Jurkat, Clone E6-1 (cell line): ENCODE measurements at places on chromosomes 4 and X.

GRCh38 chr4:101818362-101818761, 27.8 kb downstream of the BANK1 start:
- DNase-seq = no peak

- no peak for DNase-seq
Observed at GRCh38 chrX:48940404-48940955, 16.9 kb downstream of the OTUD5 start.

- no peak for DNase-seq
Observed at GRCh38 chr4:87738483-87738882, 60.9 kb upstream of the IBSP start.

GRCh38 chrX:40749681-40750494, 14.5 kb upstream of the MED14 start:
- DNase-seq = no peak

- DNase-seq = no peak
Observed at GRCh38 chr4:183571350-183571941, 66.6 kb downstream of the ING2 start.

DNA sequence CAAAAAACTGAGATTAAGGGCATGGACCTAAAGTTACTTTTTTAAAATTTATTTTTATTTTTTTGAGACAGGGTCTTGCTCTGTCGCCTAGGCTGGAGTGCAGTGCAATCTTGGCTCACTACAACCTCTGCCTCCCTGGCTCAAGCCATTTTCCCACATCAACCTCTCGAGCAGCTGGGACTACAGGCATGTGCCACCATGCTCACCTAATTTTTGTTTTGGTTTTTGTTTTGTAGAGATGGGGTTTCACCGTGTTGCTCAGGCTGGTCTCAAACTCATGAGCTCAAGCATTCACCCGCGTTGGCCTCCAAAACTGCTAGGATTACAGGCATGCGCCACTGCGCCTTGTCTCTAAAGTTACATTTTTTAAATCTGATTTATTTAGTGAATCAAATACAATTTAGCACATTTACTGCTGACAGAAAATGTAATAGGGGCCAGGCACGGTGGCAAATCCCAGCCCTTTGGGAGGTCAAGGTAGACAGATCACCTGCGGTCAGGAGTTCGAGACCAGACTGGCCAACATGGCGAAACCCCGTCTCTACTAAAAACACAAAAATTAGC, 38.3 kb downstream of the GUCY1A1 start:
- DNase-seq = no peak

DNA sequence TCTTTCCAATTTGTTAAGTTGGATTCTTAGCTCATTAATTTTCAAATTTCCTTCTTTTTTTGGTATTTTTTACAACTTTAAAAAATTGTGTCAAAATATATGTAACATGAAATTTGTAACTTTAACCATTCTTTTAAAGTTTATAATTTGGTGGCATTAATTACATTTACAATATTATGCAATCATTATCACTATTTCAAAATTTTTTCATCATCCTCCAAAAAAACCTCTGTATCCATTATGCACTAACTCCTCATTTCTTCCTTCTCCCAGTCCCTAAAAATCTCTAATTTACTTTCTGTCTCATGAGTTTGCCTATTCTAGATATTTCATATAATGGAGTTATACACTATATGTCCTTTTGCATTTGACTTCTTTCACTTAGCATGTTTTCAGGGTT, 4.7 kb upstream of the FAM47E start:
- DNase-seq = no peak

DNA sequence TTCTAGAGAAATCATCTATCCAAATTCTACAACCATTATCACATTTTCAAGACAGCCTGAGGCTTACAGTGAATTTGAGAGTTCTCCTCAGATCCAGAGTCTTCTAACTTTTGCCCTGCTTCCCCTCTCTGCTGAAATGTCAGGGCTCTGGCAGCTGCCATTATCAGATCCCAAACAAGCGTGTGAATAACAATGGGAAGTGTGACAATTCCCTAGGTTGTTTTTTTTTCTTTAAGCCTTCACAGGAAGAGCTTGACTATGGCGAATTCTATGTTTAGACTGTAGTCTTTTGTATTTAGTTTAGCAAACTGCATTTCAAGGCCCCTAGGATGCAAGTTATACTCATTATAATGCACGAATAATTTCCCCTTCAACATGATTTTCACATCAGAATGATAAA, 61.3 kb upstream of the KDR start:
- DNase-seq = no peak

DNA sequence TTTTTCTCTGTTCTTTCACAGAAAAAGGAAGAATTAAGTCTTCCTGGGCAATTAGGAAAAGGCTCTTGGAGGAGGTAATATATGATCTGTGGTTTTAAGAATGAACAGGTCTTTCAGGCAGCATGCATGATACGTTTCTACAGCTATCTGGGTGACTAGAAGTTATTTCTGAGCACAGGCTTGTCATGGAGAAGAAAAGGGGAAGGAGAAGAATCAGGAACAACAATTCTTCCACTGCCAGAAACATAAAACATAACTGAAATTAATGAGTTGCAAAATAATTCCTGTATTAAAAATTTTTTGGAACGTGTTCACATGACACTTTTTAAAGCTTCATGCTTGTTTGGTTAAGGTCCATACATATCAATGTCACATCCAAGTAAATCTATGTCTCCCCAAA, 17.7 kb upstream of the STIM2 start:
- no peak for DNase-seq

GRCh38 chr4:2500547-2500946, 31.6 kb downstream of the RNF4 start:
- DNase-seq = no peak

DNA sequence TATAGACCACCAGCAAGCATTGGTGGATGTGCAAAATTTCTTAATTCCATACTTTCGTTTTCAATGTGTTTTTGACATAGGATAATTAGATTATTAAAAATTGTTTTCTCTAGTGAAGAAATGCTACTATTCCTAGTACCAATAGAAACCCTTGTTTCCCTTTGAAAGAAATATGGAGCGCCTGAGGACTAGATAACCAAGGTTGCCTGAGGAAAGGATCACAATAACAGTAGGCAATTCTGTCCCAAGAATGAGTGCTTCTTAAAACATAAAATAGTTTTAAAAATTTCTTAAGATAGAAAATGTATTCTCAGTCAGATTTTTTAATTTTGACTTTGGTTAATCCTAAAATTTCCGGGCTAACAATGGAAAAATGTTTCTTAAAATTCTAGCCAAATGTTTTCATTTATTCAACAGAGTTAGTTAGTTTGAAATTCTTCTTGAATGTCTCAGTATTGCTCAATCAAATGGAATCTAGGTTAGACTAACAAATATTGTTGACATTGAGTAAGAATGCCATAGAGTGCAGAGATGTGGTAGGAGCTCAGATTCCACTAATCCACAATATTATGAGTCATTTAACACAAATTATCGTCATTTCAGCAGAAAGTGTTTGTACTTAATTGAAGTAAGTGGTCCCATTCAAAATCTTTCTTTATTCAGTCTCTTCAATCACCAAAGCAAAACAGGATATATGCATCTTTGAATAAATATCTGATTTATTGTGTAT, 666.0 kb downstream of the GRID2 start:
- DNase-seq = no peak

- DNase-seq = no peak
Observed at GRCh38 chr4:101136373-101137370, 210.7 kb downstream of the PPP3CA start.

- DNase-seq = no peak
Observed at GRCh38 chrX:78168065-78168464, 28.6 kb upstream of the TAF9B start.

DNA sequence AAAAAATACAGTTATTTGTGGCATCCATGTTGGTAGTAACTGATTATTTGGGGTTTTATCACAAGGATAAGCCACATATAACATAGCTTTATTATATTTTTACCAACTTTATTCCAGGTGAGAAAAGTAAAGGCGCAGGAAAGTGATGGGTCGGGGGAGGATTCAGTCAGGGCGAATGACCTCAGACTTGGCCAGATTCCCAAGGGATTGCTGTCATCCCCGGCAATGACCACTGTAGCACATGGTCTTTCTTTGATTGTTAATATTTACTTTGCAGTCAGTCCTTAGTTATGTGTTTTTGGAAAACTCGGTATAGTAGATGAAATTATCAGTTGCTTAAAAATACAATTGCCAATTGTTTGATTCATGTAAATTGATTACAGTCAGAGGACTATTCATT, 17.6 kb downstream of the GRIA3 start:
- DNase-seq = no peak

GRCh38 chr4:72286185-72286584, 254.4 kb downstream of the NPFFR2 start:
- DNase-seq = no peak

DNA sequence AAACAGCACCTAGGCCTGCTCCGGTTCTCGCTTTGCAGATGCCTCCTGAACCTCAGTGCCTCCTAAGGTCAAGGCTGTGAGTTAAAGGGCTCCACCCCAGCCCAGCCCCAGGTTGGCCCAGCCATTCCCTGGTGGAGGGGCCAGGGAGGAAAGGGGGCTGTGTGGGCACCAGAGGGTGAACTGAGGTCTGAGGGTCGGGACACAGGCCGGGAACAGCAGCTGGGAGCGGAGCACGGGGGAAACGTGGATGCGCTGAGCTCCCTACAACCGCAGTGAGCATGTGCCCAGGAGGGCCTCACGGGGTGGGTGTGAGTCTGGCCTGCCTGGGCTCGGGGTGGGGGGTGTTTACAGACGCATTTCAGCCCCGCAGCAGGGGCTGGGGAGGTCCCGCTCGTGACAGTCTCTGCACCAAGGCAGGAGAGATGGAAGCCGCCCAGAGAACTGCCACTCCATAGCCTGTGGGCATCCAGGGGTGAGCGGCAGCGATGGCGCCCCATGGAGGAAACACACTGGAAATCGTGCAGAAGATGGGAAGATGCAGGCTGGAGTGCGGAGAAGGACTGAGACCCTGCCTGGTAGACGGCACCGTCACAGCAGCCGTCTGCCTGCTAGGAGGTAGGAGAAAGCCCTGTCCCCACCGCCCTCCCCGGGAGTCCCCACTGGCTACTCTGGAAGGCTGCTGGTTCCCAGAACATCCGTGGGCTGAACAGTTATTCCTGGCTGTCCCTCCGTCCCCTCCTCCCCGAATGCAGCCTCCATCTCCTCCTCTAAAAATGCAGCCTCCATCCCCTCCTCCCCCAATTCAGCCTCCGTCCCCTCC, 9.9 kb upstream of the SLC25A6 start:
- DNase-seq = no peak

GRCh38 chr4:133147286-133147821, 1.7 kb upstream of the PCDH10 start:
- DNase-seq = no peak

DNA sequence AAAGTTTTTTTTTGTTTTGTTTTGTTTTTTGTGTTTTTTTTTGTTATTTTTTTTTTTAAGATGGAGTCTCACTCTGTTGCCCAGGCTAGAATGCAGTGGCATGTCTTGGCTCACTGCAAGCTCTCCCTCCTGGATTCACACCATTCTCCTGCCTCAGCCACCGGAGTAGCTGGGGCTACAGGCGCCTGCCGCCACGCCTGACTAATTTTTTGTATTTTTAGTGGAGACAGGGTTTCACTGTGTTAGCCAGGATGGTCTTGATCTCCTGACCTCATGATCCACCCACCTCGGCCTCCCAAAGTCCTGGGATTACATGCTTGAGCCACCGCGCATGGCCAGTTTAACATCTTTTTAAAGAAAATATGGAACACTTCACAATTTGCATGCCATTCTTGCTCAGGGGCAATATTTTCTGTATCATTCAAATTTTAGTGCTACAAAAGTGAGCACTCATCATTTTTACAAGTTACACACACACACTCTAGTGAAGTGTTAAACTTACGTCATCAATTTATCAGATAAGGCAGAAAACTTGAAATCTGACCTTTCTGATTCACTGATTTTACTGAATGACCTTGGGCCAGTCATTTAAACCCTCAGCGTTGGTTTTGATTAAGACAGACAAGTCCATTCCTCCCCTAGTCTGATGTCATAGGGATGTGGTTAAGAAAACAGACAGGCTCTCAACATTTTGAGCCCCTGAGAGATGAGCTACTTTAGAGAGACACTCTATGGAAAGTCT, 61.2 kb downstream of the TRIM2 start:
- DNase-seq = no peak

- DNase-seq = no peak
Observed at GRCh38 chr4:57371671-57372070, 261.5 kb upstream of the IGFBP7 start.

- DNase-seq = no peak
Observed at GRCh38 chrX:141201962-141202361, 25.0 kb upstream of the LDOC1 start.

DNA sequence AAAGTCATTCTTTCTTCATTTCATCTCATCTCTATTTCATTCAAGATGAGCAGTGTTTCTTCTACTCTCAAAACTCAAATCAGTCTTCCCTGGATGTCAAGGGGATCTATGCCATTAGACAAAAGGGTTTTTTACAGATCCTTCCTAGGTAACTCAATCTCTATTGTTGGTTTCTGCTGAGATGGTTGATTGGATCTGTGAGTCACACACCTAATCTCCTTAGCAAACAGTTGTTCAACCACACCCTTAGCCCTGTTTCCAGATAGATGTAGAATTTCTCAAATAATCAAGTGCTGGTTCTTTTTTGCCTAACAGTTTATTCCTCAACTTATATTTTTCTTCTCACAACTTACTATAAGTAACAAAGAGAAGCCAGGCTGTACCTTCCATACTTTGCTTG, 200.5 kb downstream of the KDR start:
- no peak for DNase-seq

DNA sequence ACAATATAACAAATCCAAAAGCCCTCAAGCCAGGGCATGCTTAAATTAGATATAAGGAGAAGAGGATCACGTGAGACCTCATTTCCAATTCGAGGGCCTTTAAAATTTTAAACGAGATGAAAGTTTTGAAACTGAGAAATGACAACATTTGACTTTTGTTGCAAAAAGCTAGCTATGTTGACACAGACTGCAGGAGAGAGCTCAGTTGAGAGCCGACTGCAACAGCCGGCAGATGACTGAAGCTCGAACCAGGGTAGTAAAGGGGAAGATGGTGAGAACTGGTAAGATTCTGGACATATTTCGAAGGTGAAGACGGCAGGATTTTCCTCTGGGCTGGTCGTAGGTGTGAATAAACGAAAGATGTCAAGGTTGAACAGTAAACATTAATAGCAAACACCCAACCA, 773 bp downstream of the PRMT9 start:
- DNase-seq = no peak

DNA sequence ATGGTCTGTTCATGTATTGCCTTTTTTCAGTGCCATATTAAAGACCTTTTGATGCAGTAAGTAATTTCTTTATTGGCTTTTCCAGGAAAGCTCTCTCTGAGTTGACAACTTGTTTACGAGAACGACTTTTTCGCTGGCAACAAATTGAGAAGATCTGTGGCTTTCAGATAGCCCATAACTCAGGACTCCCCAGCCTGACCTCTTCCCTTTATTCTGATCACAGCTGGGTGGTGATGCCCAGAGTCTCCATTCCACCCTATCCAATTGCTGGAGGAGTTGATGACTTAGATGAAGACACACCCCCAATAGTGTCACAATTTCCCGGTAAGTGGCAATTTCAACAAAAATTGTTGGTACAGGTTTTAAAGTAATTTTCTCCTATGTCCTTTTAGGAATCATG, 148.0 kb downstream of the STIM2 start:
- no peak for DNase-seq
